ENCODE measurements at places on chromosomes 13 and 19. TPM values are rescaled to one million over a fixed set of nuclear protein-coding genes. Genes with fewer than 3 reads are reported as not detected.

The NDUFB7 gene
- total RNA-seq, result 482 TPM

The HIPK4 gene
- not detected for total RNA-seq

The PRR19 gene
- 2.9 TPM for total RNA-seq

The SYNGR4 gene
- total RNA-seq, result not detected

The URAD gene
- total RNA-seq, result not detected

The SIGLEC10 gene
- total RNA-seq, result not detected

The DACH1 gene
- not detected for total RNA-seq

The PRRG2 gene
- 0.10 TPM for total RNA-seq

The CD37 gene
- not detected for total RNA-seq

The ZNF792 gene
- total RNA-seq, result 7.2 TPM

The FOXA3 gene
- not detected for total RNA-seq

The LILRB4 gene
- not detected for total RNA-seq

The CEACAM21 gene
- total RNA-seq, result not detected

The TGFB1 gene
- total RNA-seq, result 15.2 TPM

The ZNF440 gene
- total RNA-seq, result 6.8 TPM

The WDR62 gene
- total RNA-seq, result 16.1 TPM

The SYNE4 gene
- not detected for total RNA-seq

The LILRB2 gene
- not detected for total RNA-seq

The HCN2 gene
- total RNA-seq, result 0.39 TPM

The RBM42 gene
- 103 TPM for total RNA-seq

The ZNF723 gene
- total RNA-seq, result 0.12 TPM

The NCLN gene
- total RNA-seq, result 39.5 TPM

The OR7C1 gene
- total RNA-seq, result under 0.01 TPM

The ACP7 gene
- not detected for total RNA-seq

The ZNF585A gene
- 27.8 TPM for total RNA-seq

The PHLDB3 gene
- 12.8 TPM for total RNA-seq

The CGB8 gene
- total RNA-seq, result not detected

The C13orf46 gene
- total RNA-seq, result 0.10 TPM

The FAM124A gene
- 0.10 TPM for total RNA-seq

The SLITRK1 gene
- 0.12 TPM for total RNA-seq

Data from RPMI7951 (cell line).